Stimulated activated CD8-positive, alpha-beta memory T cell treated with anti-CD3 and anti-CD28 coated beads, Interleukin-4, amount 100 ng/mL, for 1 hour (primary cell): ENCODE measurements at places on chromosomes 7 and 10.

DNA sequence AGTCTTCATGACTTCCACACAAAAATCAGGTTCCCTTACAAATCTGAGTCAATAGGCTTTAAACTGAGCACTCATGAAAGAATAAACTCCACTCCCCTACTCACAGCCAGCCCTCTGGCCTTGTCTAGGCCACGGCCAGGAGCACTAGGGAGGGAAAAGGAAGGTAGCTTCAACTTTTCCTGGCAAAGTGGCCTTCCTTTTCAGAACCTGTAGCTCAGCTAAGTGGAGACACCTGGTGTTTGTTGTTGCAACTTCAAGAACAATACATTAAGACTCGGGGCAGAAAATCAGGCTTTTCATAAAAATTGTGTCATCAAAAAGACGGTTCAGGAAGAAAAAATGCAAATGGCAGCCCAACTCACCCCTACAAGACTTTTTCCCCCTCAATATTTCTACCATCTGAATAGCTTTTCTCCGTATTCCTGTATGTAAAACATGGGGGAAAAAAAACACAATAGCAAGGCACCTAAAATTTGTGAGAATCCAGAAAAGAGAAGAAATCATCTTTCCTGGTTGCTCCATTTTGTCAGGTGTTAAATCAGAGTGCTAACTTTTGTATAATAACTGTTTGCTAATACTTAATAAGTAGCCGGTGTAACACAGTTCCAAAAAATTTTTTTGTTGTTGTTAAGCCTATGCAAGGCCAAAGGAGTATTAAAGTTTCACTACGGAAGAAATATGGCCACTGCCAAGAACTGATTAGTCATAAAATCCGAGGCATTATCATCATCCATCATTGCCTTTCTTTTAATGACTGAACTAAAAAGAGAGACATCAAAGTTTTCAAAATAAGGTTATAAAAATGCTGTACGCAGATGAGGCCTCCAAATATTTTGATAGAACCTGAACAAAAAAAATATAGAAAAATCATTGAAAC, 66.2 kb upstream of the ARID5B start:
- DNase-seq, result no peak

DNA sequence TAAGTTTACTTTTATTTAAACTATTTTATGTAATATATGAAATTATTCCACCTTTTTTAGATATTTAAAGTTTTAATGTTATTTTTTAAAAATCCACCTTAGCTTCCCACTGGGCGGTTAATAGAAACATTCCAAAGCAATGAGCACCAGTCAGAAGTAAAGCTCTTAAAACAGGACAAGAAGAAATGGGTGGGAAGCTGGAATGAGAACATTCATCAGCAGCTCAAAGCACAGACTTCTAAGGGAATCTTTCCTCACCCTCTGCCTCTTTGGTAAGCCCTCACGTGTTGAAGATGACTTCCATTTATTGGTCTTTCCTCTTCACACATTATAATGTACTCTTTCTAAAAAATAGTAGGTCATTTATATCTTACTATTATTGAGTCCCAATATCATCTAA, 3.1 kb downstream of the AGMO start:
- DNase-seq, result no peak

DNA sequence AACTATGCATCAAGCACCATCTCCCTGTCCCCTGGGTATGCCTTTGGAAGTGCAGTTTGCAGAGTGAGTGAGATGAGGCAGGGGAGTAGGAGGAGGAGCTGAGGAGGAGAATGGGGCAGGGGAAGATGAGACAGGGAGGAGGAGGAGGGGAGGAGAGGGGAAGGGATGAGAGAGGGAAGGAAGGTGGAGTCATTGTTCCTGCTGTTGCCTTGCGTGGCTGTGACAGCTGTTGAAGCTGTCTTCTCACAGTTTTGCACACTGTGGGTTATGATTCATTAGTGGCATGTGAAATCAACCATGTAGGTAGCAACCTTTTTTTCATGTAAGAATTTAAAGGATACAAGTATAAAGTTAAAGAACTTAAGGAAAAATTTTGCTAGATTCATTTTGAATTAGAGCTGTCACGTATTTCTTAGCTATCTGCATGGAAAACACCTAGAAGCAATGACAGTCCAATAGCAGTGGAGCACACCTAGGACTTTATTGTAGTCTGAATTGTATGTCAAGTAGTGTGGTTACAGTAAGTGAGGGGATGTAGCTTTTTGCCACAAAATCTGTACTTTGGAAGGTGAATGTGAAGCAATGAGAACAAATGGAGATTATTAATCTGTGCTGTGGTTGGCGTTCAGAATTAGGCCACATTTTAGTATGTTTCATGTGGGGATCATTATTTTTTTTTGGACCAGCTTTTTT, 21.7 kb downstream of the CCM2 start:
- DNase-seq, result no peak

DNA sequence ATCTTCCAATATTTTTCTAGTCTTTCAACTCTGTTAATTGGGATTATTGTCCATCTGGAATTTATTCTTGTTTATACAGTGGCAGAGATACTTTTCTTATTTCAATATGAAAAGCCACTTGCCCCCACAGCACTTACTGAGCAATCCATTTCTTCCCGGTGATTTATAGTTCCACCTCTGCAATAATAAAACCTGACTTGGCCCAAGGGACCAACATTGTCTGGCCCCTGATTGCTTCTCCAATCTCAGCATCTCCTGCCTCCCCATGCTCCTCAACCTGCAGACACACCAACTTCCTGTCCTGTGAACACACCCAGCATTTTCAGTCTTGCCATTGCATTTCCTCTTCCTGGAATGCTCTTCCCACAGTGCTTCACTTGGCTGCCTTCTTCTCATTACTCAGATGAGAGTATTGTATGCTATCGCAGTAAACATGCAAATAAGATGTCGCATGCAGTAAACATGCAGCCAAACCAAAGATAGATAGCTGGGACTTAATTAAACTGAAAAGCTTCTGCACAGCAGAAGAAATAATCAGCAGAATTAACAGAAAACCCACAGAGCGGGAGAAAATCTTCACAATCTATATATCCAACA, 19.5 kb downstream of the ITGA8 start:
- no peak for DNase-seq

DNA sequence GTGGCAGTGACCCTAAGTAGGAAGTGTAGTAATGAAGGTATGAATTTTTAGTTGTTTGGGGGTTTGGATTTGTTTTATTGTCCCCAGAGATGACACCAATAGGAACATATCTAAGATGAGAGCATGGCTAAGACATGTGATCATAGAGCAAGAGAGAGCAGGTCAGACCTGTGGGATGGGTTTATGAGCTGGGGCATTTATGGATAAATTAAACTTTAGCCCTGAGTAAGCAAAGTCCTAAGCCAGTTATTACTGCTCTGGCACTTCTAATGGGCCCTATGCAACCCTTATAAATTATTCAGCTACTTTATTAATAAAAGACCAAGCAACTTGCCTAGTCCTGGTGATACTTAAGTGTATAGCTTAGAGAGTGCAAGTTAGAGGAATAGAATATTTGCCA, 85.1 kb downstream of the LRRC4 start:
- no peak for DNase-seq

- DNase-seq, result no peak
Measured at GRCh38 chr10:124174071-124174566, 80.7 kb upstream of the CHST15 start.

DNA sequence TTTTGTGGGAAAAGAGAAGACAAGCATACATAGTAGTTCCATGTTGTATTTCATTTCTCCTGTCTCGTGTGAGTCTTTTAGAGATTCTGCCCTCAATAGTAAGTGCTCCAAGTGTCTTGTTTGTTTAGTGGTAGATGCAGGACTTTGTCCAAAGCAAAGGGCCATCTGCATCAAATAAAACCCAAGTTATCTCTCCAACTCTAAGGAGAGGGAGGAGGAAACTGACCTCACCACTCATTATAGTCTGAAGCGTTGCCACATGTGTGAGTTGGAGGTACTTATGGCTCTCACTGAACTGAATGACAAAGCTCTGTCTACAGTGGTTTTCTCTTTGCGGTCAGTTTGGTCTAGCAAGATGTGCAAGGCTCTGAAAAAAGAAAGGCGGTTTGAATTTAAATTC, 272.6 kb downstream of the DOCK4 start:
- no peak for DNase-seq

DNA sequence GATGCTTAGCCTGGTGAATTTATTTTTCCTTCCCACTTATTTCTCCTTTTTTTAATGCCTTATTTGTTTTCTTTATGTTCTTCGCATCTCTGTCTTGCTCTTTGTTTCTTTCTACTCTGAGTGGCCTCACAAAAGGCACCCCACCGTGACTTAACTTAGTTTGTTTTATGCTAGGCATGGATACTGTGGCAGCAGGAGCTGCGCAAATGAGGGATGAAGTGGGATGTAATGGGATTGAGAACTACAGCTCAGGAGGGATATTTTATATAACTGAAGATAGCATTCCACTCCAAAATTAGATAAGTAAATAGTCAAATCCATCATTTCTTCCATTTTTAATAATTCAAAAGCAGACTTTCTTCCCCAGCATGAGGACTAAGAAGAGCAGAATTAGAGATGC, 1.7 kb upstream of the CACNA2D1 start:
- DNase-seq, result no peak

GRCh38 chr10:61612009-61612408, 50.7 kb upstream of the CABCOCO1 start:
- no peak for DNase-seq

GRCh38 chr7:47484923-47485639, 96.8 kb downstream of the TNS3 start:
- no peak for DNase-seq

GRCh38 chr10:49499305-49499851, 39.5 kb downstream of the ERCC6 start:
- DNase-seq, result no peak

DNA sequence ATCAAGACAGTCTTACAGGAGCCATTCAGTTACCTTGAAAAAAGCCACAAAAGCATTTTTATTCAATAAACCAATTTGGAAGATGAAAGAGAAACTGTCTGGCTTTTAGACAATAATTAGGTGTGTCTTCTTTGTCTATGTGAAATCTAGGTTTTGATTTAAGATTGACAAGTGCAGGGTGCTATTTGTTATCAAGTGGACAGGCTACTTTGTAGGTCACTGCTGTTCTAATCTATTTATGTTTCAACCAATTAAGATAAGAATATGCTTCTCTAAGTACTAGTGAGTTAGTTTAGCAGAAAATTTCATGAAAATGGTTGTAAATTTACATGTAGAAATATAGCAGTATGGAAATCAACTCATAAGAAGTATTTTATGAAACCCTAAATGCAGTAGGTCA, 177.5 kb downstream of the CACNA2D1 start:
- DNase-seq, result no peak

DNA sequence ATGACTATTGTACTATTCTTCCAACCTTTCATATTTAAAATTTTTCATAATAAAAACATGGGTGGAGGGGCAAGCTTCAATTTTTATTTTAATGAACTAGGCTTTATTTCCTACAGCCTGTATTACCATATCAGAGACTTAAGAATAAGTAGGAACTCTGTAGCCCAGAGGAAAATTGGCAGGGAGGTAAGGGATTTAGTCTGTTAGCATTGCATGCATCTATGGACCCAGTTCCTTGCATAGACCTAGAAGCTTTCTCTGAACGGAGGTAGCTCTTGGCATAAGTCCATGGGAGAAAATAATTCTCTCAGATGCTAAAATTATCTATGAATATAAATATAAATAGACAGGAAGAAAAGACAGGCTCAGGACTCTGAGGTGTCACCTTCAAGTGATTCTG, 31.4 kb upstream of the CCDC6 start:
- DNase-seq, result no peak

GRCh38 chr7:106982415-106982814, 62.1 kb upstream of the PRKAR2B start:
- no peak for DNase-seq

DNA sequence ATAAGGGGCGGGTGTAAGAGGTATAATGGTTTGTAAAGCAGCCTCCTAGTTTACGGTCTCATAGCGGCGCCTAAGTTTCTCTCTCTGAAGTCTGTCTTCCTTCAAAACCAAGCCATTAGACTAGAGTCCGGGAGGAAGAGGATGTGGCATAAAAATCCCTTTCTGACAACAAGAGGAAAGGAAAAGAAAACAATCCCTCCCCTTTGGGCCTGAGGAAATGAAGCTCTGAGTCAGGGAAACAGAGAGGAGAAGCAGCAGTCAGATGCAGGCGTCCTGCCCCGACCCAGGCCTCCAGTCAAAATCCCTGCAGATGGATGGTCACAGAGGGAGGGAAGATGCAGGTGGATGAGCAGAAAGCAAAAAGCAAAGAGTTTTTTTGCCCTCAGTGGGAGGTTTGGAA, 23.7 kb downstream of the PARP12 start:
- no peak for DNase-seq

GRCh38 chr7:105279688-105280007, 109.1 kb downstream of the SRPK2 start:
- DNase-seq, result no peak

DNA sequence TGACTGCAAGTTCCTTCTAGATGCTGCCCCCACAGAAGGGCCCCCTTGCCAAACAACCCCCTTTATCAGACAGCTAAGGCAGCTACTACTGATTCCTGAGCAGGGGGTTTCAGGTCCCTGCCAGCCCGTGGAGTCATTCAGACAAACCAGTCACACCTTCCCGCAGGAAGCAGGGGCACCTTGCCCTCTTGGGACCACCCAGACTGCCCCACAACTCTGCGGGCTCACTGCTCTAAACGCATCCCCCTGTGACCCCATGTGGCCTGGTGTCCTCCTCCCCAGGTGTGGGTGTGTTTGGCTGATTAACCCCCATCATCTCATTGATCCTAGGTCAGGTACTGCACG, 298.9 kb downstream of the TCERG1L start:
- DNase-seq, result no peak

DNA sequence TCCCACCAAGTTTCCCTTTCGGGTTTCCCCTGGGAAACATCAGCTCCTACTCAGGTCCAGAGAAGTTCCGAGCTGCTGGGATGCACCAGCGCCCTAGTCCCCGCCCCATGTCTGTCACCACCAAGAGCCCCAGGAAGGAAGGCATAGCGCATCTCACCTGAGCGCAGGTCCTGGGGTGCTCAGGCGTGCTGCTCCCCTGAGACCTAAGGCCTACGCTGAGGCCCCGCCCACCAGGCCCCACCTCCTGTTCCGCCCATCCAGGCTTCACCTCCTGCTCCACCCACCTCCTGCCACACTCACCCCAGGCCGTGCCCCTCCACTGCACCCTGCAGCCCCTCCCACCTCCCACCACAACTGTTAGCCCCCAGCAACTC, 1.2 kb upstream of the TFR2 start:
- no peak for DNase-seq

GRCh38 chr7:44272456-44272855, 52.9 kb downstream of the CAMK2B start:
- DNase-seq, result no peak

GRCh38 chr7:41758321-41758720, 55.4 kb upstream of the INHBA start:
- DNase-seq, result no peak

GRCh38 chr7:2487586-2488271, 11.5 kb upstream of the GRIFIN start:
- no peak for DNase-seq
